BJ (cell line): ENCODE measurements at places on chromosomes 2 and 18. TPM values are rescaled to one million over a fixed set of nuclear protein-coding genes. Genes with fewer than 3 reads are reported as not detected.

SH3RF3 gene
- 3.2 and 3.6 TPM in 2 replicates for polyA plus RNA-seq

TEX44 gene
- not detected in 2 replicates for polyA plus RNA-seq

ALK gene
- polyA plus RNA-seq: not detected in 2 replicates

LDLRAD4 gene
- 0.07 TPM in 1 of 2 replicates, not detected in the other for polyA plus RNA-seq

HES6 gene
- 0.93 and 1.7 TPM in 2 replicates for polyA plus RNA-seq

MAPRE3 gene
- 12.0 and 15.3 TPM in 2 replicates for polyA plus RNA-seq

LRPPRC gene
- 24.9 and 49.0 TPM in 2 replicates for polyA plus RNA-seq

EFEMP1 gene
- 1,148 and 1,200 TPM in 2 replicates for polyA plus RNA-seq

DTNA gene
- 4.9 and 5.5 TPM in 2 replicates for polyA plus RNA-seq

GNAL gene
- 0.21 and 0.43 TPM in 2 replicates for polyA plus RNA-seq

MC2R gene
- not detected in 2 replicates for polyA plus RNA-seq

KCNF1 gene
- polyA plus RNA-seq: not detected in 2 replicates

SERPINB11 gene
- not detected in 2 replicates for polyA plus RNA-seq

CFAP210 gene
- polyA plus RNA-seq: not detected in 2 replicates

IL1F10 gene
- not detected in 2 replicates for polyA plus RNA-seq

CNPPD1 gene
- polyA plus RNA-seq: 43.5 and 66.9 TPM in 2 replicates

IL1R2 gene
- not detected in 2 replicates for polyA plus RNA-seq

OSR1 gene
- 4.3 and 6.7 TPM in 2 replicates for polyA plus RNA-seq

TRABD2A gene
- polyA plus RNA-seq: 3.0 and 3.8 TPM in 2 replicates

MAP4K4 gene
- 53.5 and 73.4 TPM in 2 replicates for polyA plus RNA-seq

CD8B2 gene
- not detected in 2 replicates for polyA plus RNA-seq

DTYMK gene
- 29.6 and 43.8 TPM in 2 replicates for polyA plus RNA-seq

LRRC30 gene
- polyA plus RNA-seq: not detected in 2 replicates

KCNG2 gene
- polyA plus RNA-seq: not detected in 2 replicates

L3MBTL4 gene
- not detected in 2 replicates for polyA plus RNA-seq

CYTIP gene
- polyA plus RNA-seq: not detected in 2 replicates

LIMS4 gene
- polyA plus RNA-seq: 8.7 and 9.4 TPM in 2 replicates

ICOS gene
- not detected in 2 replicates for polyA plus RNA-seq

LINC00305 gene
- not detected in 2 replicates for polyA plus RNA-seq

STK11IP gene
- 11.3 and 21.0 TPM in 2 replicates for polyA plus RNA-seq

GPATCH11 gene
- polyA plus RNA-seq: 2.0 and 4.0 TPM in 2 replicates

ZNF407 gene
- polyA plus RNA-seq: 2.8 and 3.6 TPM in 2 replicates

RAMP1 gene
- polyA plus RNA-seq: 5.7 and 10.8 TPM in 2 replicates

ITPRIPL1 gene
- polyA plus RNA-seq: 0.52 and 0.59 TPM in 2 replicates

CASP8 gene
- polyA plus RNA-seq: 10.3 and 16.8 TPM in 2 replicates

SDC1 gene
- polyA plus RNA-seq: 32.0 and 42.0 TPM in 2 replicates

GAREM1 gene
- 0.37 and 0.48 TPM in 2 replicates for polyA plus RNA-seq

CFAP221 gene
- 0.12 TPM in 1 of 2 replicates, not detected in the other for polyA plus RNA-seq

LCT gene
- polyA plus RNA-seq: not detected in 2 replicates

SRSF7 gene
- polyA plus RNA-seq: 110 and 172 TPM in 2 replicates

C18orf63 gene
- not detected in 2 replicates for polyA plus RNA-seq

HPCAL1 gene
- polyA plus RNA-seq: 8.1 and 17.6 TPM in 2 replicates

TLK1 gene
- 6.4 and 18.2 TPM in 2 replicates for polyA plus RNA-seq

COLEC11 gene
- polyA plus RNA-seq: 0.07 and 0.15 TPM in 2 replicates

IL18RAP gene
- polyA plus RNA-seq: not detected in 2 replicates

CETN1 gene
- not detected in 2 replicates for polyA plus RNA-seq

ALPI gene
- polyA plus RNA-seq: not detected in 2 replicates

PLCD4 gene
- 1.0 and 1.1 TPM in 2 replicates for polyA plus RNA-seq

RBM43 gene
- 3.7 and 8.3 TPM in 2 replicates for polyA plus RNA-seq

UGT1A1 gene
- not detected in 2 replicates for polyA plus RNA-seq

NCK2 gene
- polyA plus RNA-seq: 20.6 and 32.9 TPM in 2 replicates

GIGYF2 gene
- 24.9 and 28.0 TPM in 2 replicates for polyA plus RNA-seq
